CD4-positive, alpha-beta memory T cell (primary cell): ENCODE measurements at places on chromosomes 3 and 15.

DNA sequence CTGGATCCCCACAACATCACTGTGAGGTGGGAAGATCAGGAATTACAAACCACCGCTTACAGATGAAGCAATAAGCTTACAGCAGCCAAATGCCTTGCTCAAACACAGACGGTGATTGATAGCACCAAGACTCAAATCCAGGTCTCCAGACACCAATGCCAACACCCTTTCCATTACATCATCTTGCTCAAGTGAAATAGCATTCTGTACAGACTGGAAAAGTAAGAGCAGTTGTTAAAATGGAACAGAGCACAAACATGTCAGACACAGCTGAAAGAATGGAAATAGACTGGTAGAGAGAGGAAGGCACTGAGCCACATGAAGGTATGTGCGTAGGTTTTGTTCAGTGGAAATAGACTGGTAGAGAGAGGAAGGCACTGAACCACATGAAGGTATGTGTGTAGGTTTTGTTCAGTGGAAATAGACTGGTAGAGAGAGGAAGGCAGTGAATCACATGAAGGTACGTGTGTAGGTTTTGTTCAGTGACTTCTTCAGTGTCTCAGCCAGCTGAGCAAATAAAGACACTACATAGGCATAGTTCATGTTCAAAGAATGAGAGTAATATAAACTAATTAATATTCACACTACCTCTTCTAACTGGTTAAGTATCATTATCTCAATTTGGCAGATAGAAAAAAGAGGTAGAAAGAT, 15.6 kb downstream of the CLDN1 start:
- peak; percentile 33 for DNase-seq
- no peaks in the 10 kb centered on the region for H3K36me3 ChIP-seq
- no peak overlapping the region for H3K4me3 ChIP-seq
- no peaks in the 10 kb centered on the region for H3K27me3 ChIP-seq
- no peak overlapping the region for H3K27ac ChIP-seq
- H3K4me1 ChIP-seq: peaks cover 3% of the 10 kb centered on the region

- H3K27ac ChIP-seq: no peak overlapping the region
- no peaks in the 10 kb centered on the region for H3K4me1 ChIP-seq
- H3K4me3 ChIP-seq: no peak overlapping the region
These were observed 351.8 kb downstream of the ZIC1 start for GRCh38 chr3:147760941-147761340.

DNA sequence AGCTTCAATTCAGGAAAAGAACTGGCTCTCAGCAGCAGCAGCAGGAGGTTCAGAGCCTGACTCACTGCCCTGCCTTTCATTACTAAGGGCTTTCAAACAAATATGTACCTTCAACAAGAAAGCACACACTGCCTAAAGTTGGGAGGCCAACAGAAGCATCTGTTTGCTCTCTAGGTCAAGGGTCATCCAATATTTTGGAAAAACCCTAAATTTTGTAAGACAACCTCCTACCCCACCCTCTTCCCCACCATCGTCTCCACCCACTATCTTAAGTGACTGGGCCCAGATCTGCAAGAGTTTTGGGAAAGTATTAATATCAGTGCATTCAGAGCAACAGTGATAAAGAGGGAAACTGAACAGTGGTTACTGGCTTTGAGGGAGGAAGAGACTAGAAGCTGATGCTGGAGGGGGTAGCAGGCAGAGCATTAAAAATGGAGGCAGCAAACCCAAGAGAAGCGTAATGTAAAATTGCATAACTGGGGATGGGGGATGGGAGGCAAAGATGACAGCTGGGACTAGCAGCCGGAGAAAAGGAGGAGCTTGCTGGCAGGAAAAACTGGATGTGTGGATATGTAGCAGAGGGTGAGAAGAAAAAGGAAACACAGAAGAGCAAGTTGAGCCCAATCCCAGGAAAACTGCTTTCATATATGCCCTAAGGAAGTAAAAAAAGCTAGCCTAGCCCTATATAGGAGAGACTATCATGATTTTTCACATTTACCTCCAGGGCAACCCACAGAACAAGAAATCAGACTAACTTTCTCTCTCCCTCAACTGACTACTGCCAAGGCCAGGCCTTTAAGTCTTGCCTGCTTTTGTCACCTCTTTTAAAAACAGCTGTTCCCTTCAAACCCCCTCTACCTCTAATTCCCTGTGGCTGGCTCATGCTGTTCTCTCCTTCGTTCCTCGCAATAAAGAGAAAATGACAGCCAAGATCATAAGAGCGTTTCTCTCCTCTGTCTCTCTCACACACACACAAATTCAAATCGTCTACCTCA, 31.4 kb downstream of the NPTN start:
- no peak for DNase-seq
- H3K4me3 ChIP-seq: no peak overlapping the region
- H3K27me3 ChIP-seq: no peaks in the 10 kb centered on the region
- H3K4me1 ChIP-seq: peaks cover 29% of the 10 kb centered on the region
- no peaks in the 10 kb centered on the region for H3K36me3 ChIP-seq

DNA sequence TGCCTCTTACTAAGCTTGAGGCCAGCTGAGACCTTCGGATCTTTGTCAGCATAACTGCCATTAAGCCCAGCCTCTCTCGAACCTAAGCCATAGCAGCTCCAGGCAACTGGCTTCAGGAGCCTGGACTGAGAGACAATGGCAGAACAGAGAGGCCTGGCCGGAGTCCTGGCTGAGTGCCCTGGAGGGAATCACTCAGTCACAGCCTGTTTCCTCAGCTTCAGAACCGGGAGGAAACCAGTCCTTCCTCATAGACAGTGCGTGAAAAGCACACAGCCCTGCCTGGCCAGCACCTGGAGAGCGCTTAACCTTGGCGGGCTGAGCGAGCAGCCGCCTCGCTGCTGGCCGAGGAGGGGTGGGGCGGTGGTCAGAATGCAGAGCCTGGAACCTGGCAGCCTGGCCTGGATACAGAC, 21.6 kb downstream of the RNU5B-1 start:
- no peaks in the 10 kb centered on the region for H3K4me1 ChIP-seq
- no peaks in the 10 kb centered on the region for H3K27me3 ChIP-seq
- no peak overlapping the region for H3K4me3 ChIP-seq

- no peaks in the 10 kb centered on the region for H3K36me3 ChIP-seq
- DNase-seq: no peak
- H3K4me3 ChIP-seq: no peak overlapping the region
- H3K27ac ChIP-seq: no peak overlapping the region
- peaks cover under 1% of the 10 kb centered on the region for H3K4me1 ChIP-seq
These were observed 5.7 kb downstream of the CHRNB4 start for GRCh38 chr15:78635346-78635745.

DNA sequence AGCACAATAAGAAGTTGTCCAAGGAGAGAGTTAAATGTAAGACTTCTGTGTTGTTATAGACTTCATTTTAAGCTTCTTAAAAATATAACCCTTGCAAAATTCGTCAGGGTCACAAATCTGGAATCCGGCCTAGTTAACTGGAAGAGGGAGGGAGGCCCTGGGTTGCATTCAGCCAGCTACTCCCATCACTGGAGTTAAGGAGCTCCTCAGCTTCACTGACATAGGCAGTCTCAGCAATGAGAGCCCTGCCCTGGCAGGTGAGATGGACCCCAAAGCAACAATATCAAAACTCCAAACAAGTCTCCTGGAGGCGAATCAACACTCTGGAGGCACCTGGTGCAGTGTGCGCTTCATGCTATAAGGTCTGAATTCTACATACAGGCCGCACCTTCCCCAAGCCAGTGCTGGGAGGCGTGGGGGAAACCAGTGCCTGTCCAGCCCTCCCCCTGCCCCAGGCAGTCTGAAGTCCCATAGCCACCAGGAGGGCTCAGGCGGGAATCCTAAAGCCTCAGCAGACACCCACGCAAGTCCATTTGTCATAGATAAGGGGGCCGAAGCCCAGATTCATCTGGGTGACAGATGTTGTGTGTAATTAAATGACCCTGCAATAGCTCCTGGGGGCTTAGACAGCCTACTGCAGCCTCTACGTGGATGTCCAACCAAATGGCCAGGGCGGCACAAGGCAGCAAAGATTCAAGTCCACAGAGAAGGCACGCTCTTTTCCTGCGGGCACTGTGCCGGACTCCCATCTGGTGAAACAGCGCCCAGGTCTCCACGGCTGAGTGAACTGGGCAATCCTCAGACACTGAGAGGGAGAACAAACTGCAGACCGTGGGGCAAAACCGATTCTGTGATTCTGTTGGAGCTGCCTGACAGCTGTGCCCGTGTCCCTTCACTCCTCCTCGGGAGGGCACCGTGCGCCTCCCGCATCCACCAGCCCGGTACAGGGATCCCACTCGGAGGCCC, 64.9 kb downstream of the ATP10A start:
- DNase-seq: no peak
- no peaks in the 10 kb centered on the region for H3K36me3 ChIP-seq
- H3K27ac ChIP-seq: no peak overlapping the region
- H3K4me3 ChIP-seq: no peak overlapping the region
- no peaks in the 10 kb centered on the region for H3K4me1 ChIP-seq

DNA sequence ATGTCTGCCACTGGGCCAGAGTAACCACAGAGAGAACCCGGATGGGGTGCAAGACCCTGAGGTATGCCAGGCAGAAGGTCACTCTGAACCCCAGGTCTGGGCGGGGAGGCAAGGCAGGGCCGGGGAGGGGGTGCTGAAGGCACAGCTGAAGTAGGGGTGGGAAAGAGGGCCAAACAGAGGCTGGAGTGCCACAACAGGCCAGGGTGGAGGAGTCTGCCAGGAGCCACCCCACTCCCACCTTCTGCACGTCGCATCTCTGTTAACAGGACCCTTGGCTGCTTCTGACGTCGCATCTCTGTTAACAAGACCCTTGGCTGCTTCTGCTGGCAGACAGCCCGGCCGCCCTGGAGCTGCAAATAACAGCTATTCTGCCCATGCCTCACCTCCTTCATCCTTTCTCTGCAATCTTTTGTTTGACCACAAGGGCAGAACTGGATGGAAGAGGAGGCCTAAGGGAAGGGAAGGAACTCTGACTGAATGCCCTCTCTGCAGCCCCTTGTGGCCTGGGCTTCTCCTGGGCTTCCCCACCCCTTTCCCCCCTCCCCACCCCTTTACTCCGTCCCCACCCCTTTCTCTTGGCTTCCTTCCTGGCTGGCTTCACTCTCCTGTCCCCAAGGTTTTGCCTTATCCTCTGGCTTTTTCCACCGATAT, 20.6 kb upstream of the FBLN2 start:
- H3K27ac ChIP-seq: no peak overlapping the region
- H3K4me1 ChIP-seq: no peaks in the 10 kb centered on the region
- H3K27me3 ChIP-seq: no peaks in the 10 kb centered on the region
- no peaks in the 10 kb centered on the region for H3K36me3 ChIP-seq
- no peak for DNase-seq

DNA sequence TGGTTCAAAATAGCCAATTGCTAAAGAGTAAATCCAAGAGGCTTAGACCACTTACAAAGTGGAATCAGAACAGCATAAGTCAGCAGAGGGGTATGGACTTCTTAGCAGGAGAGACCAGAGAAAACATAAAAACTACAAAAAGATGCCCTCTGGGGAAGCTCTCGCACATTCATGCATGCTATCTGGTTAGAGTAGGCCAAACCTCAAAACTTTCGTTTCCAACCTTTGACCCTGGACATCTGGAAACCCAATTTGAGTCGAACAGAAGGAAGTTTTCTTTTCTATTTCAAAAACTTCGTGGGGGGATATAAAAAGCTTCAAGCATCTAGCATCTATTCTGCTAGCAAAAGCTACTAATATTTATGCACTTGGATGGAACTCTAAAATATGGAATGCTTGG, 523.9 kb upstream of the AGTR1 start:
- H3K36me3 ChIP-seq: no peaks in the 10 kb centered on the region
- no peak overlapping the region for H3K4me3 ChIP-seq
- no peaks in the 10 kb centered on the region for H3K27me3 ChIP-seq
- no peak for DNase-seq
- no peak overlapping the region for H3K27ac ChIP-seq

GRCh38 chr15:50883903-50884302, 24.6 kb upstream of the AP4E1 start:
- no peak for DNase-seq
- peaks cover 24% of the 10 kb centered on the region for H3K4me1 ChIP-seq
- no peaks in the 10 kb centered on the region for H3K27me3 ChIP-seq

GRCh38 chr3:71463617-71464016, 119.9 kb downstream of the FOXP1 start:
- H3K36me3 ChIP-seq: no peaks in the 10 kb centered on the region
- DNase-seq: no peak
- H3K27me3 ChIP-seq: no peaks in the 10 kb centered on the region

DNA sequence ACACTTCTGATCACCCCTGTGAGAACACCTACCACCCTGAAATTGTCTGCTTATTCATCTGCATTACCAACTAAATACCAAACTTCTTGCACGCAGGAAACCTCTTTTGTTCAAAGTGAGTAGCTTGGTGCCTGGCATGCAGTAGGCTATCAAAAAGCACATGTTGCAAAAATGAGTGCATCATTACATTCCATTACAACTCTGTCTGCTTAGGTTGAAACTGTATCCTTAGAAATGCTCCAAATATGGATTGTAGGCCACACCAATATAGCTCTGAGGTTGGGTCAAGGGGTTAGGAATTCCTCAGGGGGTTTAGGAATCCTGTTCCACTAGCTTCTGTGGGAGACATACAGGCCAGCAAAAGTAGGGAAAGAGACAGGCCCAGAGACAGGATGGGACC, 107.2 kb downstream of the THRB start:
- H3K4me1 ChIP-seq: no peaks in the 10 kb centered on the region
- H3K27ac ChIP-seq: no peak overlapping the region
- no peak overlapping the region for H3K4me3 ChIP-seq
- no peaks in the 10 kb centered on the region for H3K27me3 ChIP-seq
- DNase-seq: no peak

GRCh38 chr3:10334042-10334441, 13.1 kb upstream of the SEC13 start:
- H3K4me1 ChIP-seq: no peaks in the 10 kb centered on the region
- H3K27ac ChIP-seq: no peak overlapping the region
- DNase-seq: no peak
- no peaks in the 10 kb centered on the region for H3K36me3 ChIP-seq

DNA sequence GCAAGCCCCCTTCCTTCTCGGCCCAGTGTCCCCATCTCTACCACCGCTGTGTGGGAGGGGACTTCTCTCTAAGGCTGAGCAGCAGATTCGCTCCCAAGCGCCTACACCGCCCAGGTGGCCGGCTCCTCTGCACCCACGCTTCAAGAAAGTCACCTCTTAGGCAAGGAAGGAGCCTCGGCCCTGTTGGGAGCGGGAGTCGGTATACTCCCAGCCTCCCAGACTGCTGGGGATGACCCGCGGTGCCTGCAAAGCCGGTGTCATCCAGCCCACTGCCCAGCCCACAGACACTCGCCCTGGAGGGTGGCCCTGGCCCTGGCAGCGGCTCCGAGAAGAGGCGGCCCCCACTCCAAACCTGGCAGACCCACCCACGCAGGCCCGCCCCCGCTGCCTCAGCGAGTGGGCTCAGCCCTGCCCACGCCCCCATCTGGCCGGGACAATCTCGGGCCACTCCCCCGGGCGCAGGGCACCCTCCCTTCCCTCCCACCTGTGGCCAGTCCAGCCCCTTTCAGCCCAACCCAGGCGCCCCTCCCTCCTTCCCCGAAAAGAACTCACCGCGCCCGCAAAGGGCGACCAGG, 396 bp downstream of the CHRNB4 start:
- H3K27me3 ChIP-seq: no peaks in the 10 kb centered on the region
- no peak overlapping the region for H3K27ac ChIP-seq
- no peak for DNase-seq
- H3K4me1 ChIP-seq: peaks cover 4% of the 10 kb centered on the region
- no peaks in the 10 kb centered on the region for H3K36me3 ChIP-seq

GRCh38 chr3:110389005-110389404, 682.6 kb upstream of the NECTIN3 start:
- no peaks in the 10 kb centered on the region for H3K27me3 ChIP-seq
- H3K4me3 ChIP-seq: no peak overlapping the region
- no peak overlapping the region for H3K27ac ChIP-seq
- H3K36me3 ChIP-seq: no peaks in the 10 kb centered on the region
- no peak for DNase-seq
- no peaks in the 10 kb centered on the region for H3K4me1 ChIP-seq

- no peak overlapping the region for H3K27ac ChIP-seq
- no peaks in the 10 kb centered on the region for H3K27me3 ChIP-seq
- DNase-seq: no peak
- no peaks in the 10 kb centered on the region for H3K4me1 ChIP-seq
- no peak overlapping the region for H3K4me3 ChIP-seq
- H3K36me3 ChIP-seq: no peaks in the 10 kb centered on the region
These were observed 213.8 kb downstream of the THSD4 start for GRCh38 chr15:71329041-71329440.
